ENCODE measurements at places on chromosomes 2 and 18. TPM values are rescaled to one million over a fixed set of nuclear protein-coding genes. Genes with fewer than 3 reads are reported as not detected.

The ADAM23 gene
- total RNA-seq: 15.3 TPM

DNA sequence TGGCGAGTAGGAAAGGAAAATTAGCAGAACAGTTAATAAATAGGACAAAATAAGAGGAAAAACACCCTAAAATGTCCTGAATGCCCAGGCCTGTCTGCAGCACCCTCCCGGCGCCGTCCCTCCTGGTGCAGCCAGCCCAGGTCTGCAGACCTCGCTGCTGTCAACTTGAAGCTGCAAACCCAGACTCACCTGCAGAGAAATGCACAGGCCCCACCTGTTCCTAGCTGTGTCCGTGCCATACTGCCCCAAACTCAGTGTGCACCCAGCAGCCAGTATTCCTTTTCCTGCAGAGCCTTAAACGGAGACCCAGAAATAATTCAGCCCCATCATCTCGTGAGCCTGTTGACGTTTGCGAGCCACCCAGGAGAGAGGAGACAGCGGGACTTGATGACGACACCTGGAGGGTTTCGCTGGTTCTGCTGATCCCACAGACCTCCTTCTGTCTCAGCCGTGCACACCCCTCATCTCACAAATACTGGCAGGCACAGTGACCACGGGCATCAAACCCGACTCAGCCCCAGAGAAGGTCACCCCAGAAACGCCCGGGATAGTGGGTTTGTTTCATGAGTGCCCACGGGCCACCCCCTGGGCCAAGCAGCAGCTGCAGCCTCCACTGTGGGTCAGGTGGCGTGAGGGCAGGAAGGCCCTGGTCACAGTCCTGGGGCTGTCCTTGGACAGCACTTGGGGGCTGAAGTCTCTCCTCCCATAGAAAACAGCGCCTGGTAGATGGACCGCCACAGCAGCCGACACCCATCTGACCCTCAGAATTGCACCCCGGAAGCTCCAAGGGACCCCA lies 239.5 kb upstream of the SALL3 start:
- no peak for DNase-seq

- no peak for DNase-seq
Measured at GRCh38 chr18:9380621-9381395, 46.2 kb downstream of the TWSG1 start.

GRCh38 chr2:136116151-136116812 lies 1.7 kb downstream of the CXCR4 start:
- DNase-seq: no peak

DNA sequence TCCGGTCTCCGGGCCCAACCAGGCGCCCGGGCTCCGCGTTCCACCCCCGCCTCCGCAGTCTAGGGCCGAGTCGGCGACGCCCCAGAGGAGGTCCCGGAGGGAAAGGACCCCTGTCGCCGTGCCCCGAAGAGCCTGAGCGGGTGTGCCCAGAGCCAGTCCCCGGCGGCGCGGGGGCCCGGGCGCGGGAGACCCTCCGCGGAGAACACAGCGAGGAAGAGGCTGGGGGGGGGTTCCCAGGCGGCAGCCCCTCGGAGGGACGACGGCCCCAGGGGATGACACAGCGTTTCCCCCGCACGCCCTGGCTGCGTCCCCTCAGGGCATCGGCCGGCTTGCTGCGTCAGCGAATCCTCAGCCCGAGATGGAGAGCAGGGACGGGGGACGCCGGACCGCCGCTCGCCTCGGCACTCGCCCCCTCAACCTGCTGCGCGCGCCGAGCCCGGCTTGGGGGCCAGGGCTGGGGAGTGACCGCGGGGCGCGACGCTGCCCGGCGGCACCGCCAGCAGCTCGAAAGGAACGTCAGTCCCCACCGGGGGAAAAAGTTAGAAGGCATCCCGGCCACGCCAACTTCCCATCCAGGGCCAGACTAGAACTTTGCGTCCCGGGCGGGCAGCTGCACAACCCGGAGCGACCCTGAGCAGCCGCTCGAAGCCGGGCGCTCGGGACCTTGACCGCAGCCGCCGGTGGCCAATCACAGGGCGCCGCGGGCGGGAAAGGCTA lies 711 bp downstream of the SFXN5 start:
- no peak for DNase-seq

The UGT1A4 gene
- total RNA-seq: not detected

GRCh38 chr18:44899832-44900231 lies 219.1 kb downstream of the SETBP1 start:
- DNase-seq: no peak

DNA sequence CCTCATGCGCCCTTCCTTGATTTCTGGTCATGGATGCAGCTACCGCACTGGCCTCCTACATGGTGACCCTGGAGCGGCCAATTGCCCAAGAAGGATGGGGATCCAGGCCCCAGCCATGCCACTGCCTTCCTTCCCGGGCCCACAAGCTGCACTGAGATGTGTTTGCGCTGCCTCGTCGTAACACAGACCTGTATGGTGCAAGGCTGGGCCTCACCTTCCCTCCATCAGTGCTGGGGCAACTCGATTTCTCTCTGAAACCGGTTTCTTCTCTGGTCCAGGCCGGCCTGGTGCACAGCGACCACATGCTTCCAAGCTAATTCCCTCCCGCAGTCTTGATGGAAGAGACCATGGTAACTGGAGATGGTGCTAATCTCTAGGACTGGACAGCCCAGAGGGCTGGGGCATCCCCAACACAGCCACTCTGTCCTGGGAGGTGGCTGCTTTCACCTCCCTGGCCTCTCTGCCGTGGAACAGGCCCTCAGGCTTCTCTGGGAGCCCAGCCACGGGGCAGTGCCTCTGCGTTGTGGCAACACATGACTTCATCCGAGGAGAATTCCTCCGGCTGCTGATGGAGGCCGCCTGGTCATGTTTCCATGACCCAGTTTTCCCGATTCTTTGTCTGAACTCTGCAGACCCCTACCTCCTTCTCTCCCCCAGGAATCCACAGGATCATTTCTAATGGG lies 184.2 kb downstream of the GLI2 start:
- no peak for DNase-seq

The ESPNL gene
- total RNA-seq: not detected

The GPR39 gene
- total RNA-seq: not detected

- no peak for DNase-seq
Measured at GRCh38 chr2:1743396-1744150, 742 bp downstream of the PXDN start.

DNA sequence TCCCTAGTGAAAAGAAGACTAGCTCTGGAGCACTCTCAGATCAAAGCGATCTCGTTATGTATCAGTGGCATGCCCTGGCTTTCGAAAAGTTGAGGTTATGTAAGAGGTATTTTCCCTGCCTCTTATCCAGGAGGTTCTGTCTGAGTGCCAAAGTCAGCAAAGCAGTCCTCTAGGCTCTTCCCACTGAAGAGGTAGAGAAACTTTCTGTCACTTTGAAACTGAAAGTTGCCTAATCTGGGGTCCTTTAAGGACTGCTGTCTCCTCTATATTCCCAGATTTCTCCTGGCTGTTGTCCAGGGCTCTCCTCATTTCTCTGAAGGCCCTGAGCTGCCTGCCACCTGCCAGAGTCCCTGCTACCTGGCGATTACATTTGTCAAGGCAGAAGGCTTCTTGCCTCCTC lies 96.3 kb downstream of the B3GNT2 start:
- no peak for DNase-seq

DNA sequence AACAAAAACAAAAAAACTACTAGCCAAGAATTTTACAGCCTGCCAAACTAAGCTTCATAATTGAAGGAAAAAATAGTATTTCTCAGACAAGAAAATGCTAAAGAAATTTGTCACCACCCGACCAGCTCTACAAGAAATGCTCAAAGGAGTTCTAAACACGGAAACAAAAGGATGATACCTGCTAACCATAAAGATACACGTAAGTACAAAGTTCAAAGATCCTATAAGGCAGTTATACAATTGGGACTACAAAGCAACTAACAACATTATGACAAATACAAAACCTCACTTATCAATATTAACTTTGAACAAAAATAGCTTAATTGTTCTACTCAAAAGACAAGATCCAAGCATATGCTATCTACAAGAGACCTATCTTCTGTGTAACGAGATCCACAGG lies 64.6 kb downstream of the TRAPPC8 start:
- no peak for DNase-seq

GRCh38 chr18:36114251-36114650 lies 14.9 kb downstream of the SLC39A6 start:
- DNase-seq: no peak

DNA sequence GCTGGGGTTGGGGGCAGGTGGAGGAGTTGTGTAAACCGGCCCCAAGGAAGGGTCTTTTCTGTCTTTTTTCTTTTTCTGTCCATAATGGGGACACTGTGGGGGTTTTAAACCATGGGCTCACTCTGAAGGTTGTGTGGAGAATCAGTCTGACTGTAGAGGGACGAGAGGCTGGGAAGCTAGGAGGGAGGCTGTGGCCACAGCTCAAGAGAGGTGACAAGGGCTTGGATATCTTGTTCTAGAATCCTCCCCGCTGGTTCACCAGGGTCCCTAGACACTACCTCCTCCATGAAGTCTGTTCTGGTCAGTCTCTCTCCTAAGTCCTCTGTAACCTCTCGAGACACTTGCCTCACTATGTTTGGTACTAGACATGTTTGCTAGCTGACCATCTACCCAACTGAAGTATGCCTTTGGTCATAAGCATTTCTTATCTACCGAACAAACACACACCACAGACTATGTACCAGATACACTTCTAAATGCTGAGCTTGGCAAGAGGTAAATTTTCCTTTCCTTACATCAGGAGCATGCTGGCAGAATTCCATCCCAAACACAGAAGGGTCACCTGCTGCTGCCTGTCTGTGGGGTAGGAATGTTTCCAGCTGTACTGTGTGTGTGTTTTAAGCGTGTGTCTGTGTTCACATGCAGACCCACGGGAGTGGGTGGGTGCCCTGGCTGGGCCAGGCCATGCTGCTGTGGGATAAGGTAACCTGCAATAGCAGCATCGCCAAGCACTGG lies 69.6 kb upstream of the MGAT4A start:
- DNase-seq: no peak

The C2orf78 gene
- not detected for total RNA-seq

DNA sequence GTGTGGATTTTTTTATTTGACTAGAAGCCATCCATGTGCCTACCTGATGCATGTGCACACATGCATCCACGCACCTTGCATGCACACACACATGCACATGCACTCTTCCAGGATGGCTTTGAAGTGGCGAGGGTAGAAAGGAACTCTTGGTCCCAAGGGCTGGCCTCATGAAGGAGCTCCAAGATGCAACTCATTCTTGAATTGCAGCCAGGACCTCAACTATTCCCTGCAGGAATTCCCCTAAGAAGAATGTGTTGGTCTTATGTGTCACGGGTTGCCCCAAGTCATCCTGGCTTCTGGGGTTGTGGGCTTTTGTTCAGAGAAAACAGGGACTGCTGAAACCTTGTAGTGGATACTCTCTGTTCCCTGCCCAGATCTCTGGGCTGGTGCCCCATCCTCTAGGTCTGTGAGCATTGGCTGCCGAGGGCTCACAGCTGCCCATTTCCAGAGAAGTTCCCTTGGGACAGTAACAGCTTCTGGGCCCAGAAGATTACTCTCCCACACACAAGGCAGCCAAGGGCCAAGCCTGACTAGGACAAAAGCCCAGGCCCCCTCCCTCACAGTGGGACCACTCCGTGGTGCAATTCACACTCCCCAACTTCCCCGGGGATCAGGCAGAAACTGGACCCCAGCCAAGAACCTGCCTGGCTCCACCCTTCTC lies 137.6 kb downstream of the COPS8 start:
- peak; percentile 47 for DNase-seq

The SEPTIN10 gene
- total RNA-seq: 104 TPM

- DNase-seq: no peak
Measured at GRCh38 chr2:230106771-230107170, 38.0 kb upstream of the SLC16A14 start.

- DNase-seq: peak; percentile 7
Measured at GRCh38 chr2:75464348-75464946, 96.3 kb downstream of the EVA1A start.

DNA sequence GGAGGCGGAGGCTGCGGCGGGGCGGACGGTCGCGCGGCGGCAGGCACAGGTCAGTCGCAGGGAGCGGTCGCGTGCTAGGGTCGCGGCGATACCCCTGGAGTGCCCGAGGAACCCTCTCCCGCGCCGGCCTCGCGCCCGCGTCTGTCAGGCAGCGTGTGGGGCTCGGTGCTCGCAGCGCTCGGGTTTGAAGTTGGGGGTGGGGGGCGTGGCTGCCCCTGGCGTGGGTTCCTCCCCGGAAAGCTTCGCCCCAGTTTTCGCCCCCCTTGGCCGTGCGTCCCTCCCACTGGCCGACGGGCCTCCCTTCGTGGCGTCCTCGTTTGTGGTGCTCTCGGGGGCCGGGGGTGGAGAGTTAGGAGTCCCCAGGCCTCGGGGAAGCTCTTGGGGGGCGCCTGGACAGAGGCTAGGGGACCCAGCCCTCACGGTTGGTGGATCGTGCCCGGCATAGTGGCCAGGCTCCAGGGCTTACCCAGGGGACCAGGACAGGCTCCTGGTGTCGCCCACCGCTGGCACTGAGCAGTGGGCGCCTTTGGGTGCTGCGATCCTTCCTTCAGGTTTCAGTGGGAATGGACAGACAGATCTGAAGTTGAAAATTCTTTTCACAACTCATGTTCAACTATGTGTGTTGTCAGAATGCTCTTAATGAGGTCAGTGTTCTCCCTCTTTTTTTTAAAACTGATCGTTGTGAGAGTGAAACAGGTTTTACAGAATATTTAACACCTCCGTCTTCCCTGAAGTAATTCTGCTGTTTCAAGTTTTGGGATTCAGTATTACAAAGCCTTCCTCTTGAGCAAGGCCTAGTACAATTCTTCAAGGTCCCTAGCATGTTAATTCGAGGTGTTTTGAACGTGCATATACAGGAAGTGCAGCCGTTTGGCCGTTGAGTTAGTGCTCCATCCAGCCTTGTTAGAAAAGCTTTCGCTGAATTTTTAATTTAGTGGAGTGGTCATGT lies 604 bp downstream of the RALBP1 start:
- no peak for DNase-seq

DNA sequence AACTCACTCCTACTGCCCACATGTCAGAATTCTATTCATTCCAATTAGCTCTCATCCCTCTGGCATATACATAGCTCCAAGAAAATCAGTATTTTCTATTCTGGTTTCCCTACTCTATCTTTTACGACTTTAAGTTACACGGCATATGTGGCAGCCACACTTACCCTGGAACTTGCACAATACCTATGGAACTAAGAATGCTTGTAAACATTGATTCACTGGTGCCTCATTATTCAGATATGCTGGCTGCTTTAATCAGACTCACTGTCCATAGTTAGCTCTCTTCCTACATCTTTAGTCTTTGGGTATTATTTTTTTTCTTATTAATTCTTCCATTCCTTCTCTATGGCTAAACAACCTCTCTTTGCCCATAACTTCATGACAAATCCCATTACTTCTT lies 1519.9 kb upstream of the ACVR2A start:
- DNase-seq: no peak

The CAPN14 gene
- total RNA-seq: 0.07 TPM

DNA sequence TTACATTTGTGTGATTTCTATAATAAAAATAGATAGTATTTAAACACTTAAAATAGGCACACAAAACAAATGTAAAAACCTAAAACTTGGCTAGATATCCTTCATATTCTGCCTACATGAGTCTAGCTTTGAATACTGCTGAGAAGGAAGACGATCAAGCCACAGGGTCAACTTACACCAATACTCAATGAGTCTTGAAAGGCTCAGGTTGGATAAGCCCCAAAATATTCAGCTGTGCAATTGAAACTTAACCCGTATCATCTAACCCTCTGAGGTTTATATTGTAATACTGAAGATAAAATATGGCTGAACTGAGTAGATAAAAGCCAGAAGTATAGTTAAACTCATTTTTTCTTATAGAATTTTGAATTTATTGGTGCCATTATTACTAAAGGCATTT lies 313.0 kb upstream of the NRXN1 start:
- no peak for DNase-seq

GRCh38 chr2:218357236-218358177 lies 850 bp downstream of the CATIP start:
- DNase-seq: no peak

The MERTK gene
- total RNA-seq: 33.6 TPM
